NCI-H526 (cell line): ENCODE measurements at places on chromosomes 6 and 20.

DNA sequence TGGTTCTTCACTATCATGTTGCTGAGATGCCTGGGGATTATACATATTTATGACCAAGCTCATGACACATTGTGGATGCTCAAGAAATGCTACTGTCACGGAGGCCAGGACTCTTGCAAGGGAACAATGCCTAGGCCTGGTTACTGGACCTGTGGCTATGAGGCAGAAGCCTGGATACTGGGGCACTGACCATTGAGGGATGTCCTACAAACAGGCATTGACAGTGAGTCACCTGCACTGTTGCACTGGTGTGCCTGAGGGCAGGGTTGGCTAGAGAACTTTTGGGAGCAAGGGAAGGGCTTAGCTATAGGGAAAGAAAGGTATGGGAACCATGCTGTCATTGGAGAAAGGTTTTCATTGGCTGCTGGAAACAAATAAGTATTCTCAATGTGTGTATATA, 313.1 kb upstream of the SUPT3H start:
- DNase-seq = no peak

- DNase-seq = no peak
Measured at GRCh38 chr6:63943826-63944225, 308.2 kb downstream of the PHF3 start.

GRCh38 chr20:32190616-32191415, 16.7 kb downstream of the PLAGL2 start:
- peak; percentile 66 for DNase-seq

- DNase-seq = no peak
Measured at GRCh38 chr6:151172751-151173150, 67.0 kb upstream of the AKAP12 start.

DNA sequence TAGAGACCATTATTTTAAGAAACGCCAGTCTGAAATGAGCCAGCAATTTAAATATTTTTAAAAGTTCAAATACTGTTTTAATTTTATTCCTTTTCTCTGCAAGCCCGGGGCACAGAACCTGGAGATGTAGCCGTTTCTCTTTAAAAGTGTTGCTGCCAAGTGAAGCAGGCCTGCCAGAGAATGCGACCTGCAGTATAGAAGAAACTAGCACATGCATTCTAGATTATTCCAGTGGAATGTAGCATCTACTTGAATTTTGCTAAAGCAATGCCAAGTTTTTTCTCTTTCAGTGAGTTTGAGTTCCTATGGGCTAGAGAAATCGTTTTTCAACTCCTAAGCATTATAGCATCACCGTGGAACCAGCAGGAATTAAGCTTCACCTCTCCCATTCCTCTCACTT, 101.3 kb downstream of the QRSL1 start:
- DNase-seq = no peak
